ENCODE measurements at places on chromosomes 12 and 14.

- DNase-seq, result no peak
Measured at GRCh38 chr12:104314242-104314614, 10.7 kb downstream of the EID3 start.

DNA sequence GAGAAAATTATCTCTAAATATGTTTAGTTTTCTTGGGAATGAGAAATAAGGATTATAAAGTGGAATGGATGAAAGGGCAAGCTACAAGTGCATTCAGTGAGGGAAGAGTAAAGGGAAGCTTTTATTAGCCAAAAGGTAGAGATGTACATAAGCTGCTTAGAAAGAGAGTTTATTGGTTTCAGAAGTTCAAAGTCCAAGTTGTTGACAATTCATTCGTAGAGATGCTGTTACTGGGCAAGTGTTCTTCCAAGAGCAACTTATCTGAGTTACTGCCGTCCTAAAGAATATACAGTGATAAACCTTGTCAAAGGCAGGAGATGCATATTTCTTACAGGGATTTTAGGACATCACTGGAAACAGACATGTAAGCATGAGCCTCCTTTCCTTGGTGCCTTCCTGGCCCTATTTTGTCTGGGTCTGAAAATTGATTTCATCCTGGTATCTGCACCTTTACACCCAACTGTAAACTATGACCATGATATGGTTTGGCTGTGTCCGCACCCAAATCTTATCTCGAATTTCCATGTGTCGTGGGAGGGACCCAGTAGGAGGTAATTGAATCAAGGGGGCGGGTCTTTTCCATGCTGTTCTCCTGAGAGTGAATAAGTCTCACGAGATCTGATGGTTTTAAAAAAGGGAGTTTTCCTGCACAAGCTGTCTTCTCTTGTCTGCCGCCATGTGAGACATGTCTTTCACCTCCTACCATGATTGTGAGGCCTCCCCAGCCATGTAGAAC is 46.8 kb downstream of the TRMT5 start:
- no peak for DNase-seq

GRCh38 chr12:68572661-68573060 is 38.0 kb upstream of the RAP1B start:
- DNase-seq, result no peak

DNA sequence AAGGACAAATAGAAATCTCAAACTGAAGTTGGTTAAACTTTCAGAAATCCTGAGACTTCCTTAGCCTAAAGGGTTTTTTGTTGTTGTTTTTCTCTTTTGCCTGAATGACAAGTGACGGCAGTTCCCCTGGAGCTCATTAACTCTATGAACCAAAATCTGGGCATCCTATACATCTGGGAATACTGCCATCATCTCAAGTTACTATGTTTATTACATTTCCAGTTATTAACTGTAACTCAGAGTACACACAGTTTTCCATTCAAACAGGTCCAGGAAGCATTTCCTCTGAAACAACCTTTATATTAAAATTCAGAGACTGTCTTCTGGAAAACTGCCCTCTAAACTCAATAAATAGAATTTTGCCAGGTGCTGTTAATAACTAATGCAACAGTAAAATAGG is 55.6 kb upstream of the CDKL1 start:
- DNase-seq, result no peak

DNA sequence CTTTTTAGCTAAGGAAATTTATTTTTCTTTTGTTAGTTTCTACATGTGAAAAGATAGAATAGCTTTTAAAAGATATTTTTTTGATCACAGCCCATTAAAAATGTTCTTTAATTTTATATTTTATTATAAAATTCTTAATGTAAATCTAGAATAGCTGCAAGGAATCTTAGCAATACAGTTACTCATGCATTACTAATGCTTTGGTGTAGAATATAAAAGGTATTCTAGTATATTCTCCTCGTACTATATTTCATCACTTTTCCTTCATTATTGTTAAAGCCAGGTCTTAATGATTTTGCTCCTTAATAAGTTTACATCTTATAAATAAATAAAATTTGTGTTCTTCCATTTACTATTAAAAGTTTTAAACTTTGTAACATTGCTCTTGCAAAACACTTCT is 82.6 kb downstream of the MNAT1 start:
- no peak for DNase-seq

- no peak for DNase-seq
Measured at GRCh38 chr14:31556191-31556590, 5.0 kb upstream of the NUBPL start.
